ENCODE measurements at places on chromosomes 4 and X.

DNA sequence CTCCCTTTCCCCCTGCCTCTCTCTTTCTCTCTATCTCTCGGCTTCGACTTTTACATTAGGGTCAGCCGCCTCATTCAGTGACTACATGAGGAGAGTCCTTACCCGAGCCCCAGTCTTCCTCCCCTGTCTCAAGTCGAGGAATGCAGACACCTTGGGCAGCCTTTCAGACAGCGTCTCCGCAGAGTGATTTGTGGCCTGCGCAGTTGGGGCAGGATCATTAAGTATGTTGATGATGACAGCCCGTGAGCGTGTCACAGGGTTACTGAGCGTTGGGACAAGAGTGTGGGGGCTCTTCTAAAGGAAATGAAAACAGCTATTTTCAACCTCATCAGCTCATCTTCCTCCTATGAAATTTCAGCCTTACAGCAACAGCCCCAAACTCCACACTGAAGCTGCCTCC is 312.1 kb upstream of the GATB start:
- no peak for DNase-seq

DNA sequence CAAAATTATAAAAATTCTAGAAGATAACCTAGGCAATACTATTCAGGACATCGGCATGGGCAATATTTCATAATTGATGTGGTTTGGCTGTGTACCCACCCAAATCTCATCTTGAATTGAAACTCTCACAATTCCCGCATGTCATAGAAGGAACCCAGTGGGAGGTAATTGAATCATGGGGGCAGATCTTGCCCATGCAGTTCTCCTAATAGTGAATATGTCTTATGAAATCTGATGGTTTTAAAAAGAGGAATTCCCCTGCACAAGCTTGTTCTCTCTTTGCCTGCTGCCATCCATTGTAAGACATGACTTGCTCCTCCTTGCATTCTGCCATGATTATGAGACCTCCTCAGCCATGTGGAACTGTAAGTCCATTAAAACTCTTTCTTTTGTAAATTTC is 77.7 kb downstream of the DDX60 start:
- DNase-seq: no peak

- DNase-seq: no peak
These were observed 97.1 kb downstream of the ENOX2 start for GRCh38 chrX:130805903-130806302.

GRCh38 chrX:138761380-138761779 is 49.9 kb upstream of the FGF13 start:
- DNase-seq: no peak

DNA sequence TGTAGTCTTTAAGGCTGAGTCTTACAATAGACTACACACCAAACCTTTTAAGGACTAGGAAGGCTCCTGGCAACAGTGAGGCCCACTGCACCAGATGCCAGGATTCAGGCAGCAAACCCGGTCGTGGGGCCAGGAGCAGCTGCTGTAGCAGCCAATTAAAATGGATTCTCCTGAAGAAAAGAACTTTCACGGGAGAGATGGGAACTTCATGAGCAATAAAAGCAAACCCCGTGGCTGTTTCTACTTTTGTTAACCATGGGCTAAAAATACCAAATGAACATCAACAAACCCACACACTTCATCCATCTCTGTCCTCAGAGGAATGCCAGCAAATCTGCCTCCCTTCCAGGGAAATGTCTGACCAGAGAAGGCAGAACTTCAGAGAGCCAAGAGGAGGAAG is 101.4 kb downstream of the BTC start:
- no peak for DNase-seq

DNA sequence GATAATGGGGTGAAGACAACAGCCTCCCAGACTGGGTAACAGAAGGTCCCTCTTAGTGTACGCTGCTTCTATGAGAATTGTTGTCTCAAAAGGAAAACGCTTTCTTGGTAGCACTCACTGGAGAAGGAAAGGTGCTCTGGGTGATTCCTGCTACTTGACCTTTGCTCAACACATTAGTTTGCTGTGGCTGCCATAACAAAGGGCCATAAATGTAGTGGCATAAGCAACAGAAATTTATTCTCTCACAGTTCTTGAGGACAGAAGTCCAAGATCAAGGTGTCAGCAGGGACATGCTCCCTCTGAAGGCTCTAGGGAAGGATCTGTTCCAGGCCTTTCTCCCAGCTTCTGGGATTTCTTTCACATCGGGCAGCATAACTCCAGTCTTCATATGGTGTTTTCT is 19.0 kb downstream of the HCCS start:
- DNase-seq: no peak

- DNase-seq: no peak
These were observed 378.1 kb downstream of the PDGFC start for GRCh38 chr4:156593464-156593863.

- no peak for DNase-seq
These were observed 163.9 kb downstream of the SLC7A11 start for GRCh38 chr4:138078253-138078652.

DNA sequence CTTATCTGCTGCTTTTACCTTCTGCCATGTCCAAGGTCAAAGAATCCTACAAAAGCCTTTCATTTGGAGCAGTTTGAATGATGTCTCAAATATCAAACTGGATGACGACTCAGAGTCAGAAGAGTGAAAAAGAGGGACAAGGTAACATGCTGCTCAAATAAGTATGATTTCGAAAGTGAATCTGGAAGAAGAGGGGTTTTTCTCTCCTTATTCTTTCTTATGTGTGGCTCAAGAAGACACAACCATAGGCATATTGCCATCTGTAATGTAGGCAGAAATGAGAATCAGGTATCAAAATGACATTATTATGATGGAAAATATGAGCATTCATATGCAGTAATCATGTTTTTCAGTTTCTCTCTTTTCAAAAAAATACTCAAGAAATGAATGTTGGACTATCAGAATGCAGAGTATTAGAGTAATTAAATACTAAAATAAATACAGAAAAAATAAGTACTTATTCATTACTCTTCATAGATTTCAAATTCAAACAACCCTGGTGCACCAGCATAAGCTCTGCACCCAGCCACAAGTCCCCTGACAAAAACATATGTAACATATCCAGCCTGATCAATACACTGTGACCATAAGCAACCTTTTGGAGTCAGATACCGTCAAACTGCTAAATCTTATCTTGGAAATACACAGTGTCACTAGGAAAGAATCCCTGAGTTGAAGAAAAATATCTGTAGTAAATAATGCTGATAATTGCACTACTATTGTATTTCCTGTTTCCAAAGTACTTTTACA is 468.6 kb downstream of the INPP4B start:
- no peak for DNase-seq

- no peak for DNase-seq
These were observed 87.3 kb downstream of the ADGRG4 start for GRCh38 chrX:136387951-136388502.

DNA sequence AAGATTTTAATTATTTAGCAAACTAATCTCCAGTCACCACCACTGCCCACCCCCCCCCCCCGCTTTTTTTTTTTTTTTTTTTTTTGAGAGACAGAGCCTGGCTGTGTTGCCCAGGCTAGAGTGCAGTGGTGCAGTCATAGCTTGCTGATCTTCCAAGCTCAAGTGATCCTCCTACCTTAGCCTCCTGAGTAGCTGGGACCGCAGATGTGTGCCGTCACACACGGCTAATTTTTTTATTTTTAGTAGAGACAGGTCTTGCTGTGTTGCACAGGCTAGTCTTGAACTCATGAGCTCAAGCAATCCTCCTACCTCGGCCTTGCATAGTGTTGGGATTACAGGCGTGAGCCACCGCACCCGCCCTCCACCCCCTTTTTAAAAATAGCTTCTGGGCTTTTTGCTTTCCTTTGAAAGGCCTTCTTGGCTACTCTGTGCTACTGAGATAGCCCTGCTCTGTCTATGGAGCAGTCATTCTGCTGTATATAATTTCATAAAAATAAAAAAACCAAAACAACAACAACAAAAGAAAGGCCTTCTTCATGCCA is 18.7 kb downstream of the TXLNG start:
- DNase-seq: no peak

DNA sequence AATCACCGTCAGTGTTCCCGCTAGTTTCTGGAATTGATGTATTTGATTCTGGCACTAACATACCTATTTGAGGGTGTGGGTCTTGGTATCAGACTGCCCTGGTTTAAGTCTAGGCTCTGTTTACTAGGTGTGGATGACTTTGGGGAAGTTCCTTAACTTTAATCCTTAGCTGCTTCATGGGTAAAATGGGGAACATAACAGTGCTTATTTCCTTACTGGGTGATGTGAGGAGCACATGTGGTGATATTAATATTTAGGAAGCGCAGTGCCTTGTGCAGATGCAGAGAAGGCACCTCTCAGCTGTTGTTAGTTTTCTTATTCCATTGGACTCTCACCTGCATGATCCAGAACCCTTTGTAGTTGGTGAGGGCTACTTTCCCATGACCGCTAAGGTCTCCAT is 17.1 kb downstream of the RNF4 start:
- DNase-seq: no peak

GRCh38 chrX:134683351-134684005 is 25.2 kb upstream of the PLAC1 start:
- DNase-seq: no peak

GRCh38 chrX:46325312-46325877 is 219.8 kb downstream of the ZNF674 start:
- DNase-seq: no peak

GRCh38 chr4:113827285-113827684 is 65.7 kb upstream of the CAMK2D start:
- no peak for DNase-seq

- DNase-seq: no peak
These were observed 92.0 kb downstream of the GPM6A start for GRCh38 chr4:175720067-175720466.

DNA sequence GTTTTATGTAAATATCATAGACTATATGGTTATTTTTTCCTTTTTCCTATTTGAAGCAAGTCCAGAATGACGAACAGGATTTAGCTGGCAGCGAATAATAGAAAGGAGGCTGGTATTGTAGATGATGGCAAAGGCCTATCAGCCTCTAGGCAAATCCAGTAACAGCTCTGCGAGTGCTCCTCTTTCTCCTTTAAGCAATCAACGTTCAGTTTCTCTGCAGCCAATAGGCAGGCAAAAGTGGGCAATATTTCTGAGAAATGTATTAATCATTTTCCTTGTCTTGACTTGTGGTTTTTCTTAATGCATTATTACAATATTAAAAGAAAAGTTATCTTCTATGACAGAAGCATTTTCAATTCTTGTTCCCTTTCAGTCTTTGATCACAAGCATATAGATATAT is 183.3 kb downstream of the SH3KBP1 start:
- DNase-seq: no peak

GRCh38 chrX:111568354-111568753 is 56.9 kb downstream of the SERTM2 start:
- no peak for DNase-seq

DNA sequence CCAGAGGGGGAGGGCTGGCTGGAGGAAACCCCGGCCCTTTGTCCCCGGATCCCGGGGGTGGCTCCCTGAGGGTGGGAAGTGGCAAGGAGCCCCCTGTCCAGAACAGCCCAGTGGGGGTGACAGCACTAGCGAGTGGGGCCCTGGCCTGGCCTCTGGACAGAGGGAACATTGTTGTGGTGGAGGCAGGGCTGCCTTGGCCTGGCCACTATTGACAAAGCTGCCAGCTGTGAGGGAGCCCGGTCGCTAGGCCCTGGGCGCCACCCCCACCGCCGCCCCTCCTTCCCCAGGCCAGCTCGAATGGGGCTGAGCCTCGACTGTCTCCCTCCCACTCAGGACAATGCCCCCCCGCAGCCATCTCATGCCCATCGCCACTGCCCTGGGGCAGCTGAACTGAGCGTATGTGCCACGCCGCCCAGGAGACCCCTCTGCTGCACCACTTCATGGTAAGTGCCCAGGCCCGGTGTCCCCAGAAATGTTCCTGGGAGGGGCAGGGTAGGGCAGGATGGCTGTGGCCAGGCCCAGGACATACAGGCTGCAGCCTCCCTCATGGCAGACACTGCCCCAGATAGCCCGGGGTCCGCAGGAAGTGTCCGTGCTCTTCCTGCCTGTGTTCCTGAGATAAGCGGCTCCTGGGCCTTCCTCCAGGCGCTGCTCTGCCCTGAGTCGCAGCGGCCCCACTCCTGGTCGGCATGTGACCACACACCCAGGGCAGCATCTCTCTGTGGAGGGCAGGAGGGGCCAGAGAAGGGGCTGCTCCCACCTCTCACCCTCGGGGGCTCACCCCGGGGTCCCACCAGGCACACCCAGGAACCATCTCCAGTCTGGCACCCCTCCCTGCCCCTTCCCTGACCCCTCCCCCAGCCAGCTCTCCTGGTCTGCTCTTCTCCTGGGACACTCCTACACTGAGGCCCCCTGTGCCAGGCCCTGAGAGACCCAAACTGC is 1.4 kb downstream of the PLXNB3 start:
- no peak for DNase-seq

- no peak for DNase-seq
These were observed 46.8 kb downstream of the UGT2A3 start for GRCh38 chr4:68904786-68905185.

GRCh38 chr4:46444318-46445000 is 54.5 kb upstream of the GABRA2 start:
- DNase-seq: no peak

- no peak for DNase-seq
These were observed 60.5 kb downstream of the TMA16 start for GRCh38 chr4:163554870-163555465.

- no peak for DNase-seq
These were observed 77.2 kb upstream of the BOD1L1 start for GRCh38 chr4:13704761-13705160.

DNA sequence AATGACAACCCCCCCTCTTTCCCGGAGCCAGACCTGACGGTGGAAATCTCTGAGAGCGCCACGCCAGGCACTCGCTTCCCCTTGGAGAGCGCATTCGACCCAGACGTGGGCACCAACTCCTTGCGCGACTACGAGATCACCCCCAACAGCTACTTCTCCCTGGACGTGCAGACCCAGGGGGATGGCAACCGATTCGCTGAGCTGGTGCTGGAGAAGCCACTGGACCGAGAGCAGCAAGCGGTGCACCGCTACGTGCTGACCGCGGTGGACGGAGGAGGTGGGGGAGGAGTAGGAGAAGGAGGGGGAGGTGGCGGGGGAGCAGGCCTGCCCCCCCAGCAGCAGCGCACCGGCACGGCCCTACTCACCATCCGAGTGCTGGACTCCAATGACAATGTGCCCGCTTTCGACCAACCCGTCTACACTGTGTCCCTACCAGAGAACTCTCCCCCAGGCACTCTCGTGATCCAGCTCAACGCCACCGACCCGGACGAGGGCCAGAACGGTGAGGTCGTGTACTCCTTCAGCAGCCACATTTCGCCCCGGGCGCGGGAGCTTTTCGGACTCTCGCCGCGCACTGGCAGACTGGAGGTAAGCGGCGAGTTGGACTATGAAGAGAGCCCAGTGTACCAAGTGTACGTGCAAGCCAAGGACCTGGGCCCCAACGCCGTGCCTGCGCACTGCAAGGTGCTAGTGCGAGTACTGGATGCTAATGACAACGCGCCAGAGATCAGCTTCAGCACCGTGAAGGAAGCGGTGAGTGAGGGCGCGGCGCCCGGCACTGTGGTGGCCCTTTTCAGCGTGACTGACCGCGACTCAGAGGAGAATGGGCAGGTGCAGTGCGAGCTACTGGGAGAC is 1.6 kb downstream of the PCDH10 start:
- DNase-seq: no peak

DNA sequence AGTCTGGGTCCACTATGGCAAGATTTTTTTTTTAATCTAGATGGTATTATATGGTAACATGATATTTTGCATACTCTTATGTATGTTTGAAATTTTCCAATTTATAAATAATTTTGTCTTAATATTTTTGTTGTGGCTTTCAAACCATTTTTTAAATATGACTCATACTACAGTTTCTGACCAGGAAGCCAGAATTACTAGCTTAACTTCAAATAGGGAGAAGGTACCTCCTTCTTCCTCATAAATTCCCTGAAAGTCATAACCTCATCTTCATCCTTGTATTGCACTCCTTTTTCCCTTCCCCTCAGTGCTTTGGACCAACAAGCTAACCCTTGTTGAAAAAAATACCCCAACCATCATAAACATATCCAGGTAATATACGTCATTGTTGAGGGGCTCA is 21.6 kb downstream of the ARAP2 start:
- no peak for DNase-seq
